ENCODE measurements at places on chromosomes 3 and 15. TPM values are rescaled to one million over a fixed set of nuclear protein-coding genes. Genes with fewer than 3 reads are reported as not detected.
A peak's percentile ranks its signal among the peaks of the same experiment; 100 is the strongest.

DNA sequence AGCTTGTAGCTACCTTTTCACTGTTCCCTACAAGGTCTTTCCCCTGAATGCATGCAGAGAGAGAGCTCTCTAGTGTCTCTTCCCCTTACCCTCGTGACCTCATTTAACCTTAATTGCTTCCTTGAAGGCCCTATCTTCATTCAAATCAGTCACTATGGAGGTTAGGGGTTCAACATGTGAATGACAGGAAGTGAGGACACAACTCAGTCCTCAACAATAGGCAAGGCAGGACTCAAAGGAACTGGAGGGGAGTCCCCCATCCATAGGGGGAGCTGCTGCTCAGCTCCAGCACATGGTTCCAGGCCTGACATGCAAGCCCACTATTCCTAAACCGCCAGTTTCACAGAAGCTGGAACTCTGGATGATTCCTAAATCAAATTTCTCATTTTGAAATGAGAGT, 33.8 kb upstream of the GYG1 start:
- no peaks in the 10 kb centered on the region for H3K4me1 ChIP-seq
- DNase-seq: no peak
- no peaks in the 10 kb centered on the region for H3K27me3 ChIP-seq
- no peaks in the 10 kb centered on the region for H3K36me3 ChIP-seq

GRCh38 chr15:92603278-92603677, 52.3 kb downstream of the FAM174B start:
- H3K4me3 ChIP-seq: no peak overlapping the region
- no peaks in the 10 kb centered on the region for H3K36me3 ChIP-seq
- no peak for DNase-seq
- H3K4me1 ChIP-seq: peaks cover 10% of the 10 kb centered on the region
- H3K27me3 ChIP-seq: no peaks in the 10 kb centered on the region

Gene TMOD3
- 28.8 TPM for total RNA-seq

Gene LHFPL4
- not detected for total RNA-seq

DNA sequence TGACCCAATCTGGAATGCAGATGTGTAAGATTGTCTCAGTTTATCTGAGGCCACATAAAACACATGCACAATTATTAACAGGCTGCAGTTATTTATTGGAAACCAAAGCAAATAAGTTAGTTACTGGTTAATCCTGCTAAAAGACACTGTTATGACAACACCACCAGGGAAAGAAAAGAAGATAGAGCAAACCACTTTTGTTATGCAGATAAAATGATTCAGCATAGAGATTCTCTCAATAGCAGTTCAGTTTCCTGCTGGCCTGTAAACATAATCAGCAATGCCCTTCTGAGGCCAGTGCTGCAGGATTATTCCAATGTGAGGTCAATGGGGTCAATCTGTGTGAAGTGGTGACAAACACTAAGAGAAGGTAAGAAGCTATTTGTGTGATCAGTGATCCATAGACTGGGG, 244.4 kb downstream of the ZBTB20 start:
- H3K27ac ChIP-seq: peak overlapping the region; percentile 25
- no peaks in the 10 kb centered on the region for H3K27me3 ChIP-seq
- peaks cover 41% of the 10 kb centered on the region for H3K4me1 ChIP-seq
- no peaks in the 10 kb centered on the region for H3K36me3 ChIP-seq
- no peak overlapping the region for H3K4me3 ChIP-seq

DNA sequence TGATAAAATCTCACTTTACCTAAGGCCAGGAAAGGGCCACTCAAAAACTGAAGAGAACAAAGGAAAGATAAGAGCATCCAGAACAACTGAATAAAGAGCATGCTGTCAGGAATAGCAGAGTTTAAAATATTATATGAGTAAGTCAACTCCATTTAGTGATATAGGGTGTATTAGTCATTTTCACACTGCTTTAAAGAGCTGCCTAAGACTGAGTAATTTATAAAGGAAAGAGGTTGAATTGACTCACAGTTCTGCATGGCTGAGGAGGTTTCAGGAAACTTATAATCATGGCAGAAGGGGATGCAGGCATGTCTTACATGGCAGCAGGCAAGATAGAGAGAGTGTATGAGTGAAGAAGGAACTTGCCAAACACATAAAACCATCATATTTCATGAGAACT, 778.0 kb upstream of the NECTIN3 start:
- H3K27me3 ChIP-seq: no peaks in the 10 kb centered on the region
- no peaks in the 10 kb centered on the region for H3K4me1 ChIP-seq
- no peak overlapping the region for H3K27ac ChIP-seq
- no peak for DNase-seq
- H3K4me3 ChIP-seq: no peak overlapping the region
- H3K36me3 ChIP-seq: no peaks in the 10 kb centered on the region

GRCh38 chr3:177197727-177198460, 612 bp upstream of the TBL1XR1 start:
- DNase-seq: peak; percentile 78
- H3K4me1 ChIP-seq: peaks cover 43% of the 10 kb centered on the region
- no peaks in the 10 kb centered on the region for H3K27me3 ChIP-seq
- peak overlapping the region; percentile 98 for H3K27ac ChIP-seq
- peak overlapping the region; percentile 98 for H3K4me3 ChIP-seq
- no peaks in the 10 kb centered on the region for H3K36me3 ChIP-seq

Gene CILP
- total RNA-seq: 28.7 TPM

Gene IL12A
- 1.7 TPM for total RNA-seq

DNA sequence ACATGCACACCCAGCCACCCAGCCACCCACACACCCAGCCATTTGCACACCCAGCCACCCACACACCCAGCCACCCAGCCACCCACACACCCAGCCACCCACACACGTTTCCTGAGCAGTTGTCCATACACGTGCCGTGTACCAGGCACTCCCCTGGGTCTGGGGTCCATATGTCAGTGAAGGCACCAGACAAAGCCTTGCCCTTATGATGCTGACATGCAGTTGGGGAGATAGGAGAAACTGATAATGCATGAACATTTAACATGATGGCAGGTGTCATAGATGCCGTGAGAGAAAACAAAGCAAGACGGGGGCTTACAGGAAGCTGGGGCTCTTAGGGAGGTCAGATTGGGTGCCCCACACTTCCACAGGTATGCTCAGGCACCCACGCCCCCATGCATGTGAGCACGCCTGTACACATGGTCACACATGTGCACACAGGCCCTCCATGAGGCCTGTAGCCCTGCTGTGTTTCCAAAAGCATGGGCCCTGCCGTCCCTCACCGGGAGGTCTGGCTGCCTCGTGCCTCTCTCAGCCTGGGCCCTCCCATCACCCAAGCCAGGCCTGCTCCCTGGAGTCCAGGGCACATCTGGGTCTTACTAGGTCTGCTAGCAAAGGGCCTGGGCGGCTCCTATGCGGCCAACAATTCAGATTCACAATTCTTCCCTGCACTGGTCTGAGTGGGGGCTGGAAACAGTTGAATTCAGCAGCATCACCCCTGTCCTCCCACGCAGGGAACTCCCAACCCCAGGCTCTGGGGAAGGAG, 3.6 kb upstream of the DNAJB8 start:
- no peak overlapping the region for H3K27ac ChIP-seq
- H3K36me3 ChIP-seq: no peaks in the 10 kb centered on the region
- no peak for DNase-seq
- no peaks in the 10 kb centered on the region for H3K27me3 ChIP-seq
- H3K4me1 ChIP-seq: no peaks in the 10 kb centered on the region

Gene ZNF620
- 1.3 TPM for total RNA-seq

DNA sequence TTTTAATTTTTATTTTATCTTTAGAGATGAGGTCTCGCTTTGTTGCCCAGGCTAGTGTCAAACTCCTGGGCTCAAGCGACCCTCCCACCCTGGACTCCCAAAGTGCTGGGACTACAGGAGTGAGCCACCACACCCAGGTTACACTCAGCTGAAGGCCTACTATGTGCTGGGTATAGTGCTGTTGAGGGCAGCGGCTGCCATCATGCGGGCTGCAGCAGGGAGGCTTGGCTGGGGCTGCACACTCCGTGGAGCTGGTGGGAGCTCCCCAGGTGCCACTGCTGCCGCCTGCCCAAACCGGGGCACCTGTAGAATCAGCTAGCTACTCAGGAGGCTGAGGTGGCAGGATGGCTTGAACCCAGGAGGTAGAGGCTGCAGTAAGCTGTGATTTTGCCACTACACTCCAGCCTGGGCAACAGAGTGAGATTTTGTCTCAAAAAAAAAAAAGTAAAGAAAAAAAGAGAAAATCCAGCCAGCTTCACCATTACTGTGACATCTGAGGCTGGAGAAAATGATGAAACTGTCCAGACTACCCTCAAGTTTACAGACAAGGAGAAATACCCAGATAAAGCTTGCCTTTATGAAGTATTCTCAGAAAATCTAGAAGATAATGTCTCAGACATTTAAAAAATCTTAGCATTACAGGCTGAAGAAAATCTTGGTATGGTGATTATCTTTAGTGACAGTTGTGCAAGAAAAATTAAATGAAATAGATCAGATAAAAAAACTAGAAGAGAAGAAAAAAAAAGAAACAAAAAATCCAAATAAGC, 42.1 kb downstream of the CRABP1 start:
- DNase-seq: no peak
- H3K36me3 ChIP-seq: no peaks in the 10 kb centered on the region
- no peak overlapping the region for H3K4me3 ChIP-seq
- no peak overlapping the region for H3K27ac ChIP-seq

DNA sequence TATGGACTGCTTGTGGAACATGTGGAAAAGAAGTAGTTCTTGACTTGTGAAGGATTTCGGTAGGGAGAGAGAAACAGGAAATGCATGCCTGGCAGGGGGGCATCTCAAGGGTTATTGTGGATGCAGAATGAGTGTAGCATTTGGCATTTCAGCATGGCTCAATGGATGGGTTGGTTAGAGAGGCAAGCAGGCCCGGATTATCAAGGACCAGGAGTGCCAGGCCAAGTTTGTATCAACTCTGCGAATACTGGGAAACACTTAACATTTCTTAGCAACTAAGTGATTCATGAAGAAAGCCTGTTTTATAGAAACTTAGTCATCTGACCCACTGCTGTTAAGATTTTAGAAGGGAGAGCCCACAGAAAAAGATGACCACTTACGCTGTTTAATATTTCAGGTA, 33.6 kb downstream of the KIF15 start:
- H3K4me1 ChIP-seq: no peaks in the 10 kb centered on the region
- H3K27ac ChIP-seq: no peak overlapping the region
- DNase-seq: no peak
- no peaks in the 10 kb centered on the region for H3K36me3 ChIP-seq
- no peaks in the 10 kb centered on the region for H3K27me3 ChIP-seq

Gene MORC1
- total RNA-seq: not detected

DNA sequence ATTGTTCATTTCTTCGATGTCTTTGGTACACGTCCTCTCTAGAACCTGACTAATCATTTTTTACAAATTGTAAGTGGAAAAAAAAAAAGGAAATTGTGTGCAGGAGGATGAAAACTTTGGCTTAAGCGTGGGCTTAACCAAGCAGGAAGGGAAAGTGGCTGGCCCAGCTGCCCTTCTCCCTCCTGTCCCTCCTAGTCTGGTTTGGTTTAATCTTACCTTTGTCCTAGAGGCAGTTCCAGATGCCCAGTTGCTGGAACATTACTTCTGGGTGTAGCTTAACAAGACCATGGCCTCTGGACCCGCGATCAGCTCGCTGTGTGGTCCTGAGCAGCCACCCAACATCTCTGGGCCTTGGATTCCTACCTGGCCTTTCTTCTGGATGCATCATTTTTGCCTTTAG, 15.4 kb downstream of the PAQR5 start:
- no peaks in the 10 kb centered on the region for H3K27me3 ChIP-seq
- H3K4me1 ChIP-seq: no peaks in the 10 kb centered on the region
- no peaks in the 10 kb centered on the region for H3K36me3 ChIP-seq
- H3K27ac ChIP-seq: no peak overlapping the region
- no peak for DNase-seq

Gene PRKCI
- 39.7 TPM for total RNA-seq

Gene HRG
- total RNA-seq: not detected

GRCh38 chr3:28212681-28213080, 28.7 kb upstream of the CMC1 start:
- H3K36me3 ChIP-seq: no peaks in the 10 kb centered on the region
- no peaks in the 10 kb centered on the region for H3K4me1 ChIP-seq
- H3K27me3 ChIP-seq: no peaks in the 10 kb centered on the region
- no peak overlapping the region for H3K27ac ChIP-seq

DNA sequence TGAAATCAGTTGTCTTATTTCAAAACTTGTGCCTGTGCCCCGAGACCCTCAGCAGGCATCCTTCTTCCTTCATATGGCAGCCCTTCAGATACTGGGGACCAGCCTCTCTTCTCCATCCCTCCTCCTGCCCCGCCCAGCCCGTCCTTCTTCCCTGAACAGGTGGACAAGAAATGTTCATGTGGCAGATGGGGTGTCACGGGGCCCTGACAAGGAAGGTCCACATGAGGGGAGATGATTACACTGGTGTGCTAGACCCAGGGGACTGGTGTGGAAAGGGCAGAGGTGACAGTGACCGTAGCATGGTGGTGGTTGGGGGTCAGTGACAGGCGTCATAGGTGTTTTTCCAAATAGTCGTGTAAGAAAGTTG, 150.9 kb downstream of the CHDH start:
- DNase-seq: no peak
- H3K4me1 ChIP-seq: no peaks in the 10 kb centered on the region
- no peaks in the 10 kb centered on the region for H3K27me3 ChIP-seq
- no peak overlapping the region for H3K4me3 ChIP-seq

- H3K36me3 ChIP-seq: no peaks in the 10 kb centered on the region
- no peak overlapping the region for H3K27ac ChIP-seq
- no peaks in the 10 kb centered on the region for H3K27me3 ChIP-seq
- DNase-seq: no peak
- H3K4me1 ChIP-seq: no peaks in the 10 kb centered on the region
These were observed 10.2 kb upstream of the HERC1 start for GRCh38 chr15:63843901-63844317.

DNA sequence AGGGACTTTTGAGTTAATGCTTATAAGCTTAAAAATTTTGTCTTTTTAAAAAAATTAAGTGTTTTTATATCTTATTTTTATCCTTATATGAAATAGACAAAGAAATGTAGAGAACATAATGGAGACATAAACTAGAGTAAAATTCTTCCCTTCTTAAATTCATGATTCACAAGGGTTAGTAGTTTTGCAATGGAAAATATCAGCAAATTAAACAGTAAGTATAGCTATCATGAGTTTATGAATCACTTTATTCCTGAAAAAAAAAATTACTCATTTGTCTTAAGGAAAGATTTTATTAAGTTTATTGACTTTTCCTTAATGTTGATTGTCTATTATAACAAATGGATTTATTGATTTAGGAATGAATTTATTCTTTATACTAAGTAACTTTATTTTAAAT, 4.3 kb downstream of the ATP6V1A start:
- no peak overlapping the region for H3K4me3 ChIP-seq
- H3K27ac ChIP-seq: no peak overlapping the region
- no peak for DNase-seq
- H3K27me3 ChIP-seq: no peaks in the 10 kb centered on the region
- H3K4me1 ChIP-seq: peaks cover 13% of the 10 kb centered on the region

DNA sequence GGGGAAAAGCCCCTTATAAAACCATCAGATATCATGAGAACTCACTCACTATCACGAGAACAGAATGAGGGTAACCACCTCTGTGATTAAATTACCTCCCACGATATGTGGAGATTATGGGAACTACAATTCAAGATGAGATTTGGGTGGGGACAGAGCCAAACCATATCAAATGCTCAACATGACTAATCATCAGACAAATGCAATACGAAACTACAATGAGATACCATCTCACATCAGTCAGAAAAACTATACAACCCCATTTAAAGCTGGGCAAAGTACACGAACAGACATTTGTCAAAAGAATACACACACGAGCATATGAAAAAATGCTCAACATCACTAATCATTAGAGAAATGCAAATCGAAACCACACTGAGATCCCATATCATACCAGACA, 67.7 kb downstream of the SCAPER start:
- no peak overlapping the region for H3K27ac ChIP-seq
- peaks cover 4% of the 10 kb centered on the region for H3K36me3 ChIP-seq
- DNase-seq: no peak
- no peaks in the 10 kb centered on the region for H3K27me3 ChIP-seq
- H3K4me3 ChIP-seq: no peak overlapping the region
- H3K4me1 ChIP-seq: no peaks in the 10 kb centered on the region
